C1 segment of cervical spinal cord (tissue), 14 donors: ENCODE measurements at places on chromosomes 1 and 21.

DNA sequence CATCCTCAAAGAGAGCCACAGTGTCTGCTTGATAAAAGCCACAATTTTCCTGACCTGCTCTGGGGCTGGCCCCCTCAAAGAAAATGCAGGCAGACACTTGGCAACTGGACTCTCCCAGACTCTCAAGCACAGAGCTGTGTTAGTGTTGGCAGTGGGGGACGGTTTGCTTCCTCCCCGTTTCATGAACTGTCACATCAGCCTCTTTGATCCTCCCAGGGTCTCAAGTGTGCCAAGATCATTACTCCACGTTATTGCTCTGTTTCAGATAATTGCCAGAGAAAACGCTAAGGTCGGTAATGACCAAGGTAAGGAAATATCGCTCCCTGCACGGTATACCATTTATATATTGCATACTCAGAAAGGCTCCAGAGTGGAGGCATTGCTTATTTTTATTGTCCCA lies 138.8 kb downstream of the NTMT2 start:
- no peak for DNase-seq

GRCh38 chr1:205748403-205749233 lies 1.4 kb downstream of the NUCKS1 start:
- peak; percentile 34 for DNase-seq

DNA sequence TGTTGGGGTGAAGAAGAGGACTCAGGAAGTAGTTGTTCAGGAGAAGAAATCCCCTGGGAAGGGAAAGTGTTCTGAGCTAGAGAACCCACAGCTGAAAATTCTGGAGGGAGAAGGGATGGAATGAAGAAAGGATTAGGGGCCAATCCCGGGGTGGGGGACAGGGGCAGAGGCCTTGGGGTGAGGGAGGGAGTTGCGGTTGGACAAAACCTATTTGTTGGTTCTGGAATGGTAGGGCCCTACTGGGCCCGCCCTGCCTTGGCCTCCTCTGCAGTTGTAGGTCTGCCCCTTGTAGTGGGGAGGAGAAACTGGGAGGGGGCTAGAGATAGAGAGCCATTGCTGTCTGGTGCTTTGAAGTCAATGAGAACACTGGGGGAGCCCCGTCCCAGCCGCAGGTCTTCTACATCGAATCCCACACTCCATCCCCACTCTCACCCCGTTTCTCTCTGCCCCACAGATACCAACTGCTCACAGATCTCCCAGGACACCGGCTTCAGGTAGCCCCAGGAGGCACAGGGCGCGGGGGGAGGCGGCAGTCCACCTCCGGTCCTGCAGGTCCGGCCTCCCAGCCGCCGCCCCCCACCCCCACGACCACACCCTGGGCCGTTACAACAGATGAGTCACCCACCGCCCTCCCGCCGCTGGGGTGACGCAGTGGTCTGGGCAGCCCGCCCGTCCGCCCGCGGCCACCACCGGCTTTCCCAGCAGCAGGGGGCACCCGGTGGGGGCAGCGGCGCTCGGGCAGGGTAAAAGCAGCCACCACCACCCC lies 1.1 kb downstream of the TAGLN2 start:
- DNase-seq, result no peak

DNA sequence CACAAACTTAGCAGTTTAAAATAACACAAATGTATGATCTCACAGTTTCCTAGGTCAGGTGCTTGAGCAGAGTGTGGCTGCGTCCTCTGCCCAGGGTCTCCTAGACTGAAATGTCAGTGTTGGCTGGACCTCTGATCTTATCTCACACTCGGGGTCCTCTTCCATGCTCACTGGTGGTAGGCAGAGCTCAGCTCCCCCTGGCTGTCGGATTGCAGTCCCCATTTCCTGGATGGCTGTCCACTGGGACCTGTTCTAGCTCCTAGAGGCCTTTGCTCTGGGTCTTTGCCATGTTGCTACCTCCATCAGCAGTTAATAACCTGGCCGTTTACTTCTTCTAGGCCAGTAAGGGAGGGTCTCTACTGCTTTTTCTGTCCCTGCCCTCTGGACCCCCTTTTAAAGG lies 107.5 kb downstream of the PCNX2 start:
- no peak for DNase-seq

GRCh38 chr21:14480411-14481031 lies 65.6 kb downstream of the SAMSN1 start:
- DNase-seq, result no peak

DNA sequence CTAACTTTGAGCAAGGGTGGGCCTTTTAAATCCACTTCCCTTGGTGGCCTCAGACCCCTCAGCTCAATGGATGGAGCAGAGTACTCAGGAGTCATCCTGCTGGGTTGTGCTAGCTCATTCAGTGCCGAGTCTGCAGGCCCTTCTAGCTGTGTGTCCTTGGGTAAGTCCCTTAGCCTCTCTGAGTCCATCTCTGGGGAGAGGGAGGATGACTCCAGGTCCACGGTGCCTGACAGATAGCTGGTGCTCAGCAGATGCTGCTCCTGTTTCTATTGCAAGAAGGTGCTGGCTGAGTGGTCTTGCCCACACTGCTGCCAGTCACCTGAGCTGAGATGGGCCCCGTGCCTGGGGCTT lies 11.0 kb downstream of the LDLRAP1 start:
- no peak for DNase-seq

DNA sequence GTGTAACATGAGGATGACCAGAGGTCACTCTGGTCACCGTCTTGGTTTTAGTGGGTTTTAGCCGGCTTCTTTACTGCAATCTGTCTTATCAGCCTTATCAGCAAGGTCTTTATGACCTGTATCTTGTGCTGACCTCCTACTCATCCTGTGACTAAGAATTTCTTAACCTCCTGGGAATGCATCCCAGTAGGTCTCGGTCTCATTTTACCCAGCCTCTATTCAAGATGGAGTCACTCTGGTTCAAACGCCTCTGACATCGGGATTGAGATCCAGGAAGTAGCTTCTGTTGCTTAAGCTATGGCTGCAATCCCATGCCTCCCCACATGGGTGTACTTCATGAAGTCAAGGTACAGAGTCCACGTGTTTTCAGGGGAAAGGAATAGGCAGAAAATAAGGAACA lies 19.9 kb downstream of the FMN2 start:
- no peak for DNase-seq

- DNase-seq, result no peak
These were observed 173.0 kb upstream of the PALMD start for GRCh38 chr1:99472893-99473292.

DNA sequence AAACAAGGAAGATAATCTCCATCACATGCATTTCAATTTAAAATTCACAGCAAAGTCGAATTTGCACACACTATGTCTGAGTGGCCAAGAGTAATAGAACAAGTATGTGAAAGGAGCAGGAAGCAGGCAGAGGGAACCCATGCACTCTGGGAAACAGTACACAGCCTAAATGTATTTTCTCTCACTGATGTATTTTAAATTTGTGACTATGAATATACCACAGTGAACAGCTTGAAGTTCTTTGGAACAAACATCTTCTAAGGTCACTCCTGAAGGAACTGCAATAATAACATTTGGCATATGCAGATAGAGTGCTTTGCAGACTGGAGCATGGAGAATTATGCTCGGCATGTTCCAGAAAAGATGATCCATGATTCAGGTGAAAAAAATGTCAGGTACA lies 223.1 kb upstream of the PKN2 start:
- no peak for DNase-seq

- DNase-seq, result no peak
These were observed 139.3 kb downstream of the NFIA start for GRCh38 chr1:61221642-61222041.
